ENCODE measurements at places on chromosomes 1 and 21.

GRCh38 chr1:200035956-200036618 lies 8.6 kb downstream of the NR5A2 start:
- no peak for DNase-seq

DNA sequence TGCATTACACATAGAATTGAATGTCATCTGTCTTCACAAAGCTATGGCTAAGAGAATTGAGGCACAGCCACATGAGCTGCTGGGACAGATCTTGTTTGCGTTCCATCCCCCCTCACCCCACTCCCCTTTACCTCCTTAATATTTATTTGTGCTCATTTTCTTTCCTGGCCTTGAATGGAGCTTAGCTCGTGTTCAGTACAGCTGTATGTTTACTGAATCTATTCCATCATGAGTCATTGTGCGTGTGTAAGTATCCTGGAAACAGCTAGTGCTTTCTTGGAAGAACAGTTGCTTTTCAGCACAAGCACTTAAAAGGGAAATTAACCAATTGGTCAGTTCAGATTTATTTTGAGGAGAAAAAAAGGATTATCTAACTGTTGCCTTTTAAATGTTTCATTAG lies 14.7 kb downstream of the PROX1 start:
- no peak for DNase-seq

DNA sequence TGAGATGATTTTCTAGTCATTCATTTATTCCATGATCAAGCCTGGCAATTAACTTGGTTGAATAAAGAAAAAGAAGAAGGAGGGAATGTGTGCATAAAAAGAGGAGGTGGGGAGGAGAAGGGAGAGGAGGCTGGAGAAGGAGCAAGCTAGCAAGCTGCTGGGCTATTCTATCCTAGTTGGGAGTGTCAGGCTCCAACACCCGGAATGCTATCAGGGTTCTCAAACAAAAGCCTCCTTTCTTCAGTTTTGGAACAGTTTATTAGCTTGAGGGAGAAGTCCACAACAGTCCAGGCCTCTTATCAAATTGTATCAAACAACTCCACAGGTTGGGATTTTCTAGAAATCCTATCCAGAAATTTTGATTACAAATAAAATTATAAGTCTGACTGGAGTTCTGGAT lies 80.0 kb downstream of the BCAR3 start:
- no peak for DNase-seq

DNA sequence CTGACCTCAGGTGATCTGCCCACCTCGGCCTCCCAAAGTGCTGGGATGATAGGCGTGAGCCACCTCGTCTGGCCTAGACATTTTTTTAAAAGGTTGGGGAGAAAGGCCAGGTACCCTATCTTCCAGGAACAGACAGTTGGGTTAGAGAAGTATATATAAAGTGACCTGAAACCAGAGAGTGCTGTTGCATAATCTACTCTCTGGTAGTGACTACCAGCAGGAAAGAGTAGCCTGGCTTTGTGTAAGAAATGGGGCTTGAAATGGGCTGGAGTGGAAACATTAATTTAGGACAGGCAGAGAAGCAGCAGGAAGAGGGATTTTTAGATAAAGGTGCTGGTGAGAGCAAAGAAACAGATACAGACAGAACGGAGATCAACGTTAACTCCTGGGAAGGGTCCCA lies 125.8 kb upstream of the HOOK1 start:
- no peak for DNase-seq
